Stimulated activated CD8-positive, alpha-beta memory T cell treated with anti-CD3 and anti-CD28 coated beads, Interleukin-4, amount 100 ng/mL, for 1 hour (primary cell): ENCODE measurements at places on chromosomes 1 and 21.

- no peak for DNase-seq
Measured at GRCh38 chr1:65658122-65658521, 134.6 kb upstream of the PDE4B start.

- DNase-seq: no peak
Measured at GRCh38 chr21:34583926-34584563, 30.9 kb downstream of the RCAN1 start.

GRCh38 chr1:225749706-225750105 lies 27.9 kb upstream of the SRP9 start:
- no peak for DNase-seq

DNA sequence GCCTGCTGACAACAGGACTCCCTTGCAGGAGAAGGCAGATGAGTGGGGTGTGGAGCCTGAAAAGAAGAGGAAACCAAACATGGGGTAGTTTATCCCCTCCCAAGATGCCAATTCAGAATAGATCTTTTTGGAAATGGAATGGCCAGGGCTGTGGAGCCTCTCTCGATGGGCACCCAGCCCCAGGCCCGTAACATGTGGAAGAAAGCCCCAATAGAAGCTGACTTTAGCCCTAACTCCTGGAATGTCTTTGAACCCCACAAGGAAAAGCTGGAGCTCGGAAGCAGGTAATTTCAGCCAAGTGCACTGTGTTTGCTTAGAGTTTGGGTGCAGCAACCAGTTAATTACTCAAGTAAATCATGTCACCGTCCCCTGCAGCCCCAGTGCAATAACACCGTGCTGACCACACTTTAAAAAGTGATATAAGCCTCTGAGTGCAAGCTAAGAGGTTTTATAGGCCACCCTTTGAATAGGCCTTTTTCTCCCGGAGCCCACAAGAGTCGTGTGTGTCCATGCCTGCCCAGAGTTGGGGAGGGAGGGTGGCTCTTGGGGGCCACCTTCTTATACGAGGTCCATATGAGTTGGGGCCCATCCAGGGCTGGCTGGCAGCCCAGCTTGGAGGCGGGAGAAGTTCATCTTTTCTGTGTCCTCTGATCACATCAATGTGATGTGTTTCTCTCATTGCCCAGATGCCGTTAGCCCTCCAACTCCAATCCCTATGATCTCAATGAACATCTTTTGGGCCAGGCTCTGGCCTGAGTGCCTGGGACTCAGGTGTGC lies 153.2 kb downstream of the TRABD2B start:
- no peak for DNase-seq

DNA sequence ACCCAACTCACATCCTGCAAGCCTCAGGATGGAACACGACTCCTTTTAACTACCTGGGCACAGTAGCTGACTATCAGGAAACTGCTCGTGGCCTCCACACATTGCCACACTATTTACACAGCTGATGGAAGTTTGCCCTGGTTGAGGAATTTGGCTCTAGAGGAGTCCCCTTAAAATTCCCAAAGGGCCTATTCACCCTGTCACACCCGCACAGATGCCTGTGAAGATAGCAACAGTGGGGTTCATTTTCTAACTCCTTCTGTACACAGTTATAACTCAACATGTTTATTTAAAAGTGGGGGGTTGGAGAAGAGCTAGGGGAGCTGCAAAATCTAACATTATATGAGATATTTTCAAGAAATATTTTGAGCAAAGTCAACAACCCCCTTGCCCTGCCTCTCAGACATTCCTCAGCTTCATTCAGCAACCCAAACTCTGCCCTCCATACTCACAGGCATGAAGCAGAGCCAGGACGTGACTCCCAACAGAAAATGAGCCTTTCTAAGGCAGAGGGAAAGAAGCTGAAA lies 35.8 kb upstream of the CCN1 start:
- DNase-seq: no peak

DNA sequence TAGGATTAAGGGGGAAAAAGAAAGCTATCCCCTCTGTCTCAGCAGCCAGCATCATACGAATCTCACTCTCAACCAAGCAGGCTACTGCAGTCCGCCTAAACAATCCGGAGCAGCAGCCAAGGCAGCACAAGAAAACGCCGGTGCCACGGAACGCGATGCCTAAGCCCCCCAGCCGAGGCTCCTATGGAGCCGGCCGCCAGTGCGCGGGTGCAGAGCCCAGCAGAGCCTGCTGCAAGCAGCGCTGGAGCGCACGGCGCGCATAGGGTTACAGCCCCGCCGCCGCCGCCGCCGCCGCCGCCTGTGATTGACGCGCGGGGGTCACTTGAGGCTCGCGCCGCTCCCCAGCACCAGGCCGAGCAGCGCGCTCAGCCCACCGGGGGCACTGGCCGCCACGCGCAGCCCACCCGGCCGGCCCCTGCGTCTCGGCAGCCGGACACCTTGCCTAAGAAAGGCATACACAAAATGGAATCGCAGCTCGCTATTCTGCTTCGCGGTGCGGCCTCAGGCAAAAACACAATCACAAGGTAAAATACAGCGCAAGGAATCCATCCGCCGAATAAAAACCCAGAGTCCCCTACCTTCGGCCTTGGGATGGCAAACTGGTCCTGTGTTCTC lies 780 bp downstream of the HIVEP3 start:
- DNase-seq: no peak

GRCh38 chr1:234040446-234041317 lies 136.2 kb downstream of the SLC35F3 start:
- DNase-seq: no peak

DNA sequence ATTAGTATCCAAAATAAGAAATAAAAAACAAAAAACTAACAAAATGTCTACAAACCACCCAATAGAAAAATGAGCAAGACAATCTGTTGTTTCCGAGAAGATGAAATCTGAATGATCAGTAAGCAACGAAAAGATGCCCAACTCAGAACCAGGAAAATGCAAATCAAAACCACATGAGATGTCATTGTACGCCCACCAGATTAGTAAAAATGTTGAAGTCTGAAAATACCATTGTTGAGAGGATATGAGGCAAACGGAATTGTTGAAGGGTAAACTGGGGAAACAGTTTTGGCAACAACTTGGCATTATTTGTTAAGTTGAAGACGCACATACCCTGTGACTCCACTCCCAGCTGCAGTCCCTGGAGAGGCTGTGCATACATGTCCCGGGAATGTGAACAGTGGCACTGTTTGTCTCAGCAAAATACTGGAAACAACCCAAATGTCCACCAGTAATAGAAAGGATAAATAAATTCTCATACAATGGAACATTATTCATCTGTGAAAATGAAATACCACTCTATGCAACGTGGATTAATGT lies 10.6 kb downstream of the ZBTB17 start:
- no peak for DNase-seq

DNA sequence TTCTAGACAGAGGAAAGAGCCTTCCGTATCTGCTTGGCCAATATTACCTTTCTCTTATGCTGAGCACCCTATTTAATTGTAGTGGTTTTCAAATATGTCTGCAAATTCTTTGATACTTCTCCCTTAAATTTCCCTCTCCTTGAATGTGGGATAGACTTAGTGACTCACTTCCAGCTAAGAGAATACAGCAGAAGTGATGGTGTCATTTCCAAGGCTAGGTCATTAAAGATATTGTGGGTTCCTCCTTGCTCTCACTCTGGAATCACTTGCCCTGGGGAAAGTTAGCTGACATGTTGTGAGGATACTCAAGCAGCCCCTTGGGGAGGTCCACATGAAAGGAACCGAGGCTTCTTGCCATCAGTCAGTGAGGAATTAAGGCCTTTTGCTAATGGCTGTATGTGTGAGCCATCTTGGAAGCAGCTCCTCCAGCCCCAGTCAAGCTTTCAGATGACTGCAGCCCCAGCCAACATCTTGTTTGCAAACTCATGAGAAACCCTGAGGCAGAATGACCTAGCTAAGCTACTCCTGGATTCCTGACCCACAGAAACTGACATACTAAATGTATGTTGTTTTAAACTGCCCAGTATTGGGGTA lies 8.1 kb upstream of the CITED4 start:
- DNase-seq: no peak

GRCh38 chr1:203629507-203630082 lies 3.0 kb downstream of the ATP2B4 start:
- no peak for DNase-seq

- DNase-seq: no peak
Measured at GRCh38 chr1:201813226-201813625, 15.7 kb upstream of the IPO9 start.

- DNase-seq: no peak
Measured at GRCh38 chr1:84538599-84538998, 32.2 kb upstream of the GNG5 start.

DNA sequence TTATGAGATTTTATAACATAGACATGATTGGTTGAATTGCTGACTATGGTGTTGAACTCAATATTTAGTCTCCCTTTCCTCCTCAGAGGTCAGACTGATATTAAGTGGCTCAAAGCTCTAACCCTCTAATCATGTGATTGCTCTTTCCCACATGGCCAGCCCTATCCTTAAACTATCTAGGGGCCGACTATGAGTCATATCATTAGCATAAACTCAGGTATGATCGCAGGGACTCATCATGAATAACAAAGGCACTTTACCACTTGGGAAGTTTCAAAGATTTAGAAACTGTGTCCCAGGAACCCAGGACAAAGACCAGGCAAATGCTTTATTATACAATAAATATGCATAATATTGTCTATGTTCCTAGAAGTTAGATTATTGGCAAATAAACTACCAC lies 894.6 kb upstream of the NEGR1 start:
- DNase-seq: no peak

DNA sequence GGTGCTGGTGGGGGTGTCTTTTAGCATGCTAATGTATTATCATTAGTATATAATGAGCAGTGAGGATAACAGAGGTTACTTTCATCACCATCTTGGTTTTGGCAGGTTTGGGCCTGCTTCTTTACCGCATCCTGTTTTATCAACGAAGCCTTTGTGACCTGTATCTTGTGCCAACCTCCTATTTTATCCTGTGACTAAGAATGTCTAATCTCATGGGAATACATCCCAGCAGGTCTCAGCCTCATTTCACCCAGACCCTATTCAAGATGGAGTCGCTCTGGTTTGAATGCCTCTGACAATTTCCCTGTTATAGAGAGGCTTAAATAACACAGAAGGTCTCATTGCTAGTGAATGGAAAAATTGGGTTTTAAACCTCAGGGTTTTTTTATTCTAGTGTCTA lies 300.8 kb upstream of the PROX1 start:
- no peak for DNase-seq

GRCh38 chr21:38272215-38272614 lies 15.4 kb downstream of the KCNJ15 start:
- DNase-seq: no peak

GRCh38 chr1:201737352-201738060 lies 91.5 kb upstream of the IPO9 start:
- no peak for DNase-seq

DNA sequence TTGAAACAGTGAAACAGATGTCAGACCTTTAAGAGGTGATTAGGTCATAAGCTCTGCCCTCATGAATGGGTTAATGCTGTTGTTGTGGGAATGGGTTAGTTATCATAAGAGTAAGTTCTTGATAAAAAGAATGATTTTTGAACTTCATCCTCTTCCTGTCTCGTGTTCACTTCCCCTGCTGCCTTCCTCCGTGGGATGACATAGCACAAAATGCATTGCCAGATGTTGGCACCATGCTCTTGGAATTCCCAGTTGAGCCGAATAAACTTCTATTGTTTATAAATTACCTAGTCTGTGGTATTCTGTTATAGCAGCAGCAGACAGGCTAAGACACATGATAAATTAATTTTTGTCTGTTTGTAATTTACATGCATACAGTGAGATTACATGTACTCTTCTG lies 112.0 kb upstream of the LRRC7 start:
- DNase-seq: no peak

- no peak for DNase-seq
Measured at GRCh38 chr21:26423511-26423910, 149.6 kb downstream of the CYYR1 start.

- no peak for DNase-seq
Measured at GRCh38 chr1:8004113-8004802, 21.9 kb downstream of the ERRFI1 start.

GRCh38 chr1:228445843-228446650 lies 29.4 kb upstream of the TRIM17 start:
- DNase-seq: no peak

DNA sequence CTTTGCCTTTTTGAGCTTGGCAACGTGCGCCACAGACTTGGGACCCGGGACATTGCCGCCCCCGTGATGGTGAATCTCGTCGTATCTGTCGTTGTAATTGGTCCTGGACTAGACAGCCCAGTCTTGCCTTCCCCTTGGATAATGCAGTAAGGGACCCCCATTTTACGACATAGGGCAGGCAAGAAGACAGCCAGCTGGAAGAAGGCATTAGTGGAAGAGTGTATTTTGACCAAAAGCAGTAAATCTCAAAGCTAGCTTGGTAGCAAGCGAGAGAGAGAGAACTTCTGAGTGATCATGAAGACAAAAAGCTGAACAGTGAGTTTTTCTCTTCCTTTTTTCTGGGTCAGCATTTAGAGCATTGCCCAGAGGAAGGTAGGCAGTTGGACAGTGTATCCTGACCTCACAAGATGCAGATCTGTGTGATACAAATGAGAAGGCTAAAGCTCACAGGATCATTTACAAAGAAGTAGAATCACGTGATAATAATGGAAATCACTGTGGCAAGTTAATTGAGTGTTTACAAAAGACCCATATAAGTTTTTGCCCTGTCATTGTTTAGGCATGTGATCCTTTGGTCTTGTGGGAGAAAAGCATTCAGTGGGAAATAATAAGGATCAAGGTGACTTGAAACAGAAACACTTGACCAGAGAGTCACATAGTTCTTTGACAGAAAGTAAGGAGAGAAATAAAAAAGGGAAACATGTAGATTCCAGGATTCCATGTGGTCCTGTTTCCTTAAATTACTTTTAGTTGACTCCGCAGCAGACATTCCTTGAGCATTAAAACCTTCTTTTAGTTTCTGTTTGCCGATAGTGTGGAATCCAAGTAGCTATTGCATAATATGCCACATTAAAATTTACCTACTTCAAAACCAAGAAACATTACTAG lies 66.3 kb downstream of the CNST start:
- no peak for DNase-seq

GRCh38 chr1:203860396-203861025 lies 888 bp upstream of the SNRPE start:
- DNase-seq: no peak

- no peak for DNase-seq
Measured at GRCh38 chr1:81989524-81989923, 188.8 kb downstream of the ADGRL2 start.

GRCh38 chr1:156165083-156165482 lies 11.7 kb downstream of the SEMA4A start:
- DNase-seq: no peak

- no peak for DNase-seq
Measured at GRCh38 chr1:206094024-206094423, 23.2 kb downstream of the AVPR1B start.

- DNase-seq: no peak
Measured at GRCh38 chr1:172460177-172460576, 16.3 kb upstream of the PIGC start.
